ENCODE measurements at places on chromosomes 12 and 14.

DNA sequence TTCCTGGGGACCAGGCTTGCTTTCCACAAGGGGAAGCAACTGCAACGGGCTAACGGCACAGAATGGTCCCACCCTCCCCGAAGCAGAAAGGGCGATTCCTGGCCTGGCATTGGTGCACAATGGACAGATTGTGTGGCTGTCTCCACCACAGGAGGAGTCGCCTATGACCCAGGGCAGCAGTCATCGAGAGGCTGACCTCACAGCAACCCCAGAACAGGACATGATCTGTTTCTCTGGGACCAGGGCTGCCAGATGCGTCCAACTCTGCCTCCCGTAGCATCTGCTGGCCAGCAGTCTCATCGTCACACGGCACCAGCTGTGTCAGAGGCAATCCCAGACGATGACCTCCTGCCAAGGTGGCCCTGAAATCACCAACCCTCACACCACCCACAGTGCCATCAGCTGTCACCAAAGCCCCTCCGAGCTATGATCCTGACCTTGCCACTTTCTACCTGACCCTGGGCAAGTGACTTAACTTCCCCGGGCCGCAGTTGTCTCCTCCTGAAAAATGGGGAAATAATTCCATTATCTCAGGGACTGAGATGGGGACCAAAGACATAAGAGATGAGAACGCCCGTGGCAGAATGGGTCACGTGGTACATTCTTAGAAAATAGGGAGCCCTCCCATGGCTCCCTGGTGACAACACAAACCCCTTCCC, 86.7 kb downstream of the CHGA start:
- DNase-seq: no peak

GRCh38 chr12:82019533-82019932, 260.4 kb upstream of the PPFIA2 start:
- DNase-seq: peak; percentile 6

- no peak for DNase-seq
These were observed 924.1 kb upstream of the TMEM132C start for GRCh38 chr12:127342861-127343260.

GRCh38 chr12:92736605-92737004, 33.8 kb downstream of the PLEKHG7 start:
- DNase-seq: no peak

- no peak for DNase-seq
These were observed 3.0 kb downstream of the FOXA1 start for GRCh38 chr14:37591941-37592481.

DNA sequence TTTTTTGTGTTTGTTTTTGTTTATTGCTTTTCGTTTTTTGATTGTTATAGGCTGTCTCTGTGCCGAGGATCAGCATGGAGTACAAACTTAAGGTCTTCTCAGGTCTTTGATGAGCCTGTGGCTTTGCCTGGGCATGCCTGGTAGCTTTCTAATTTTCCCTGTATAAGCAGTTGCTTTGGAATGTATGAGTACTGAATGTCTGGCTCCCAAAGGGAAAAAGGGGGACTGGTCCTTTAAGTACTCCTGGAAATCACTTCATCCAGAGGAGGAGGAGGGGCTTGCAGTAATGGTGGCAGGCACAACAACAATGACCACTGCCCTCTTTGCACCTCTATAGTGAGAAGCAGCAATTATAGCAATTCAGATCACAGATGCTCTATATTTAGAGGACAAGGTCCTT, 67.6 kb upstream of the TTC7B start:
- no peak for DNase-seq

GRCh38 chr12:232731-233614, 19.0 kb upstream of the SLC6A12 start:
- no peak for DNase-seq

- DNase-seq: no peak
These were observed 49.1 kb downstream of the NCOR2 start for GRCh38 chr12:124518051-124518932.

GRCh38 chr14:42523666-42524065, 917.0 kb downstream of the LRFN5 start:
- DNase-seq: no peak

DNA sequence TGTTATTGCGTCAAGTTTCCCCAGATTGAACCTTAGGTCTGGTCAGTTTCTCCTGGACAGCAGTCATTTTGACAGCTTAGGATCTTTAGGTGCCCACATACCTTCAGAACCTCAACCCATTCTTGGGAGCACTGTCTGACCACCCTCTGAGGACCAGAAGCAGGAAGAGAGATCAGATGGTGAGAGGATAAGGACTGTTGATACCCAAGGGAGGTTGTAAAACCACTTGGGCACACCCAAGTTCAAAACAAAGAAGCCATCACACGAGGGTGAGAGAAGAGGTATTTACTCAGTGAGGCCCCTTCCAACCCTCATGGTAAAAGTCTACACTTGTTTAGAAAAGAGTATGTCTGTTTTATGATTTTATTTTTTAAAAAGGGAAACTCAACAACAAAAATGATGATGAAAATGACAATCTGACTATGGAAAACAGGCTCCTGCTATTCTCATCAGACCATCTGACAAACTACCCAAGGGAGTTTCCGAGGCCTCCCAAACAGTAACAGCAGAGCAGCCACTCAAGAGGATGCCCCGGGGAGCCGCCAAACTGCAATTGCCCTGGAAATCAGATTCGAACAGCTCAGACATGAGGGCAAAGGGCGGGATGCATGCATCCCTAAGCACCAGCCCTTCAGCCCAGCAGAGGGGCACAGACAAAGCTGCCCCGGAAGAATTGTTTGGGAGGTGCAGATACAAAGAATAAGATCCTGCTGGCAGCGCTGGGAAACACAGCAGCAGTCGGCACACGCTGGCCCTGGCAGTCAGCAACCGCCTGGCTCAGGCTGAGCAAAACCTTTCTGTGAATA, 162.6 kb upstream of the PLEKHG7 start:
- peak; percentile 61 for DNase-seq

- peak; percentile 62 for DNase-seq
These were observed 3.3 kb upstream of the POP5 start for GRCh38 chr12:120584343-120585149.

GRCh38 chr14:100341301-100342031, 18.3 kb downstream of the SLC25A47 start:
- DNase-seq: peak; percentile 59

DNA sequence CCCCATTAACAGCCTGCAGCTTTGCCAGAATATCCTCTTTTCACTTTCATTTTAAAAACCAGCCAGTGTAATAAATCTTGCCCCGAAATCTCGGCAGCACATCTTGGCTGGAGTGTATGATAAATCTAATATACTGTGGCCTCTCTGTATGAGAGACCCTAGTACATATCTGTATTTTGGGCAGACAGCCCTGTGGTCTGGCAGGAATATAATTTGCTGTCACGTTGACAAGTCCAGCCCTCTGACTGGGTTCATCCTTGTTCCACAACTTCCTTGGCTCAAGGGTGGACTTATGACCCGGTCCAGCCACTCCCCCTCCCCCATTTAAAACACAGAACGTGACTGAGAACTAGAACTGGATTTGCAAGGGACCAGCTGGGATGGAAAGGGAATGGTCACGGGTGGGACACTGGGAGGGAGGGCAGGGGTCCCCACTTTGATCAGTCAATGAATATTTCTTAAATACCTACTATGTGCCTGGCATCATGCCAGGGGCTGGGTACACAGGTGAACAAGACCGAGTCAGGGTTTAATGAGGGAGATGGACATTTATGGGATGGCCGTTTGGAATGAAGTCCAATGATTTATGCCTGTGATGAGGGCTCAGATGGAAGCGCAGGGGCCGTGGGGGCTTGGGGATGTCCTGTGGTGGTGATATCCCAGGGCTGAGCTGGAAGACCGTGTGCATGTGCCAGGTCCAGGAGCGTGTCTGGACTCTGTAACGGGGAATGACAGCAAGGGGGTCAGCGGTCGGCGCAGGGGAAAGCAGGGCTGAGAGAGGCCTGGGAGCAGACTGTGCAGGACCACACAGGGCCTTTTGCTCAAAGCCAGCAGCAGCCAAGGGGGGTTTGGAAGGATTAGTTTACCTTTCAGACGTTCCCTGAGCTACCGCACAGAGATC, 190.5 kb downstream of the PHETA1 start:
- no peak for DNase-seq

DNA sequence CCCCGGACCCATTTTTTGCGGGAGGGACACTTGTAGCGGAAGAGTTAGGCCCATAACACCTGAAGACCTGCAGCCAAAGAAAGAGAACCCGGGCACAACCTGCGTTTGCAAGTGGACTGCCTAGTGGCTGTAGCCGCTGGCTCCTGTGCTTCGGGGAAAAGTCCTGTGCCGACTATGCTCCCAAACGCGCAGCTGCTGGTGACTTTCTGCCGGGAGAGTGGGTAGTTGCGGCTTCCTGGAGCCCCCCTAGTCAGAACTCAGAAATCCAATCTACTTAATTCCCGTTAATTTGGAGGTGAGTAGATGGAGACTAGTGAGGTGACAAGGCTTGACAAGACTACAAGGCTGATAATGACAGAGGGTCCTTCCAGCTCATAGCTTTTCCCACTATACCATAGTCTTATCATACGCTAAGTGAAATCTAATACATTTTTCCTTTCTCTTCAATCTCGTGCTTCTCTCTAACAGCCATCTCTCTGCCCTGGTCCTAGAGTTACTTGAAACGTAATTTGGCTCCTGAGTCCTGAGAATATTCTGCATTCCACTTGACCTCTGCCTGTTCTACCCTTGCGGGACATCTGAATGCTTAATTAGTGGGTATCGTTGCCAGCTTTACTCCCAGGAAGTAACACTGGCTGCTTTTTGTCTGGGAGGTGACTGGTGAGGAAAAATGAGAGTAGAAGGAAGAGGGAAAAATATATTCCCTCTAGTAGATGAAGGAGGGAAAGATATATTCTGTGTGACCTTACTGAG, 556 bp downstream of the MTHFD1 start:
- no peak for DNase-seq

GRCh38 chr12:3071107-3071506, 6.1 kb upstream of the TSPAN9 start:
- DNase-seq: no peak

DNA sequence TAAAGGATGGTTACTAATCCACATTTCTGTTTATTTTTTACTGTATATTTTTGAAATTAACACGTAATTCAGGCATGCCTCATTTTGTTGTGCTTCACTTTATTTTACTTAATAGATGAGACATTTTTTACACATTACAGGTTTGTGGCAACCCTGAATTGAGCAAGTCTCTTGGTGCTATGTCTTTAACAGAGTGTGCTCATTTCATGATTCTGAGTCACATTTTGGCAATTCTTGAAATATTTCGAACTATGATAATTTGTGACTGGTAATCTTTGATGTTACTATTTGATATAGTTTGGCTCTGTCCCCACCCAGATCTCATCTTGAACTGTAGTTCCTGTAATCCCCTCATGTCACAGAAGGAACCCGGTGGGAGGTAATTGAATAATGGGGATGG, 1120.5 kb upstream of the FLRT2 start:
- DNase-seq: no peak

- no peak for DNase-seq
These were observed 71.1 kb upstream of the ZDHHC17 start for GRCh38 chr12:76692846-76693245.

- DNase-seq: no peak
These were observed 206.4 kb downstream of the ERC1 start for GRCh38 chr12:1197264-1198018.

DNA sequence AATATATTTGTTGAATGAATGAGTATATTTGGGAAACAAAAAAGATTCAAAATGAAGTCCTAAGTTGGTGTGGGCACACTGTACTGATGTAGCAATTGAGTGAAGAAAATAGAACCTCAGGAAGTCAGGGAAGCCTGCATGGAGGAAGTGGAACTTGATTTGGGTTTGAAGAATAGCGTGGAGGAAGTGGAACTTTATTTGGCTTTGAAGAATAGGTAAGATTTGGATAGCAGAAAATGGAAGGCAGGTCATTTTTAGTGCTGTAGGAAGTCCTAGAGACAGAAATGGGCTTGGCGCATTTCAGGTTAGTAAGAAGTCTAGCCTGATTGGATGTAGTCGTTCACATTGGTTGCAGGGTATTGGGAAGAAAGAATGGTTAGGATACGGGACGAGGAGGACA, 5.4 kb downstream of the C12orf75 start:
- no peak for DNase-seq

- no peak for DNase-seq
These were observed 810.8 kb upstream of the ATXN7L3B start for GRCh38 chr12:73726881-73727280.

DNA sequence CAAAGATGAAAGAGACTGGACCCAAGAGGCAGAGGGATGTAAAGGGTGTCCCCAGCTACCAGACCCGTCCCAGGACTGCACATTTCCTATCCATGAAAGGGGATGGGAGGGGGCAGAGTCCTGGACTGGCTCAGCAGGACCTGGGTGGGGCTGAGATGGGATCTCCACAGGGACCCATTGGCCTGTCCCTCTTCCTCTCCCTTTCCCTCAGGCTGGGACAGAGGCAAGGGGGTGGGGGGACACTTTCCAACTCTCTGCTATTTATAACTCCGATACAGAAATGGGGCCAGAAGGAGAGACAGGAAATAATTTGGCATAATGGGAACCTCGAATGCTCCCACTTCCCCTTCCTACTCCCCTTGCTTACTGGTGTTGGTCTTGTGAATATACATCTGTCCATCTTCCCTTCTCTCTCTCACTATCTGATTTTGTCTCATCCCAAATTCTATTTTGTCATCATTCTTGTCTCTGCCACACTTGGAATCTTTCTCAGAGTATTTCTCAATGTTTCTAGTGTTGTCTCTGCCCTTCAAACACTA, 1.1 kb upstream of the ITGA7 start:
- no peak for DNase-seq

GRCh38 chr12:96483116-96483515, 6.3 kb upstream of the CFAP54 start:
- DNase-seq: no peak

DNA sequence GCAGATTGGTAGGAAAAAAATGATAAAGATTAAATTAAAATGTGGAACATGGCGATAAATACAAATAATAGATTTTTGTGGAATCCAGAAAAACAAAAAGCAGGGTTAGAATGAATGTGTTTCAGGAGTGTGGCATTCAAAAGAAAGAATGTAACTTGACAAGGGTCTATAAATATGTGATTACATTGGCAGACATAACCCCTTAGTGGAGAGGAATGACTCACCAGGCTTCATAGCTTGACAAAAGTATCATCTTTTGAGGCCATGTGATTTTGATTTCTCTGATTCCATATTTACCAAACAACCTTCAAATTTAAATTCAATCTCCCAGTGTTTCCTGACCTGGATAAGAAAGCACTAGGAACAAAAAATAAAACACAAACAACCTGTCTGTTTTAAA, 24.4 kb upstream of the MGST1 start:
- DNase-seq: no peak

- DNase-seq: peak; percentile 71
These were observed 62.5 kb downstream of the ETNK1 start for GRCh38 chr12:22687361-22688076.

DNA sequence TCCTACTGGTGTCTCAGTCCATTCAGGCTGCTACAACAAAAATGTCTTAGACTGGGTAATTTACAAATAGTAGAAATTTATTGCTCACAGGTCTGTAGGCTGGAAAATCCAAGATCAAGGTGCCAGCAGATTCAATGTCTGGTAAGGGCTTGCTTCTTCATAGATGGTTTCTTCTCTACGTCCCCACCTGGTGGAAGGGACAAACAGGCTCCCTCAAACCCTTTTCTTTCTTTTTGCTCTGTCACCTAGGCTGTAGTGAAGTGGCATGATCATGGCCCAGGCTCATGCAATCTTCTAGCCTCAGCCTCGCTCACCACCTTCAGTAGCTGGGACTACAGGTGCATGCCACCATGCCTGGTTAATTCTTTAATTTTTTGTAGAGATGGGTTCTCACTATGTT, 106.8 kb upstream of the RPH3A start:
- no peak for DNase-seq

- DNase-seq: peak; percentile 28
These were observed 24.1 kb upstream of the UBC start for GRCh38 chr12:124938587-124938986.

GRCh38 chr14:32197919-32198318, 3.9 kb upstream of the RNU6-7 start:
- peak; percentile 8 for DNase-seq
